ENCODE measurements at places on chromosomes 3 and 15.

DNA sequence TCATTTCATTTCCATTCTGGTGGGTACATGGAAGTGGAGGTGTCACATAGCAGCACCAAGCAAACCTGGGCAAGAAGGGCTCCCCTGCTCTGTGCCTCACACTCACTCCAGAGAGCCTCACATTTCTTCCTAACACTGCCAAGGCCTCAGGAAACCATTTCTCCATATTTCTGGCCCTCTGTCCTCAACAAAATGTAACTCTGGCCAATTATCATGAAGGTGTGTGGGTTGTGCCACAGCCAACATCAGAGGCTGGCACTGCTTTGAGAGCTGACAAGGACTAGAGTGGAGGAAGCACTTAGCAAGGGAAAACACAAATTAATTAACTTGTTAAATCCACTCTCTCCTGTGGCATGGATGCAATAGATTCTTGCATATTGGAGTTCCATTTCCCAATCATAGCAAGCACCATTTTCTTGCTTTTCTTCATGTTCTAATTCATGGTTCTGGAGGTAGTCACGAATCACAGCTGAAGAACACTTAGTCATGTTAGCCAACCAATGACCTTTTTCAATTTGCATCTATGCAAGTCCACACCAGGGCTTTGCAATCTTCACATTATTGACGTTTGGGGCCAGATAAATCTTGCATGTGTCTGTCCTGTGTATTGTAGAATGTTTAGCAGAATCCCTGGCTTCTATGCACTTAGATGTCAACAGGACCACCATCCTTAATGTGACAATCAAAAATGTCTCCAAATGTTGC is 241.1 kb downstream of the PLCL2 start:
- DNase-seq = no peak

DNA sequence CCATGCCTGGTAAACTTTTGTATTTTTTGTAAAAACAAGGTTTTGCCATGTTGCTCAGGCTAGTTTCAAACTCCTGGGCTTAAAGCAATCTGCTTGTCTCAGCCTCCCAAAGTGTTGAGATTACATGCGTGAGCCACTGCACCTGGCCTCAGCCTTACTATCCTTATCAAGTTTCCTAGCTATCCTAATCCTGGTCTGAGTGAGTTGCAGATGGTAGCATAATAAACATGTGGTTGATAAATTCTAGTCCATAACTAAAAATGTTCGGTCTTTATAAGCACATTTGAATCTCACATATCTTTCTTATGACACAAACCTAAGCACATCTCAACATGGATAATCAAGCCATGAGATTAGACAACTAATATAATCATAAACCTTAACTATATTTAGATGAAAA is 18.5 kb downstream of the NPHP3 start:
- no peak for DNase-seq

DNA sequence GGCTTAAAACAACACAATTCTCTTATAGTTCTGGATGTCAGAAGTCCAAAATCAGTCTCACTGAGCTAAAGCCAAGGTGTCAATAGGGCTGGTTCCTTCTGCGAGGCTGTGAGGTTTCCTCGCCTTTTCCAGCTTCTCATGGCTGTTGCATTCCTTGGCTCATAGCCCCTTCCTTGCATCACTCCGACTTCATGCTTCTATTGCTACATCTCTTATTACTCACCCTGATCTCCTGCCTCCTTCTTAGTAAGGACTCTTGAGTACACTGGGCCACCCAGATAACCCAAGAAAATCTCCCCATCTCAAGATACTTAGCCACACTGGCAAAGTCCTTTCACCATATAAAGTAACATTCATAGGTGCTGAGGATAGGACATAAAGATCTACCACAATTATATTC is 193.9 kb downstream of the ADAMTS17 start:
- no peak for DNase-seq

- no peak for DNase-seq
Observed at GRCh38 chr3:152581951-152582350, 253.0 kb upstream of the P2RY1 start.

DNA sequence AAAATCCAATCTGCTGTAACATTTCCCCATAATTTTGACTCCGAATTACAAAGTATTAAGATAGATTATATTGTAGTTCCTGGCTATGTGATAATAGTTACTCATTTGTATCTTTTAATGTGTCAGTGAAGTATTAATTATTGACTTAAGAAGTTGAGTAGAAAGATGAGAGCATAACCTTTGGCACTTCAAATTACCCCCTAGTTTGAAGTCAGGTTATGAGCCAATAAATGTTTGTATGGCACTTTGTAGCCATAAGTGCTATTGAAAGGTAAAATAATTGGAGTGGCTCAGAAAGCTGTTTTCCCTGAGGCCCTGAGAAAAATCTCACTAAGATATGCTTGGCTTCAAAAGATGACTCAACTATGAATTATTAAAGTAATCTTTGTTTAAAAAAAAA is 31.0 kb downstream of the IREB2 start:
- DNase-seq = no peak

DNA sequence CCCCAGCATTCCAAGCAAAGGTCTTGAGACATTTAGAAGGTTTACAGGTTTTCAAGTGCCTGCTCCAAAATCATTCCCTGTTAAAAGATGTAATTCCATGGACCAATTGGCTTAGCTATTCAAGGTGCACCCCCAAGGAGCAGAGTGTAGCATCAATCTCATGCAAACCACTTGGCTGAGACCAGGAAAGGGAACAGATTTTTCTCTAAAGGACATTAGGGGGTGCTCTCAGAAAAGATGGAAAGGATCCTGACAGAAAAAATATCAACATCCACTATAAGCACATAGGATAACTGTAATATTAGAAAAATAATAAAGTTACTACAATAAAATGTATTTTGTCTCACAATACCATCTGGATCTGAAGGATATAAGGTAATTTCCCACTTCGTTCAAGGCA is 328.0 kb upstream of the CDIN1 start:
- DNase-seq = no peak

GRCh38 chr3:100030346-100030745 is 84.0 kb downstream of the FILIP1L start:
- DNase-seq = no peak

DNA sequence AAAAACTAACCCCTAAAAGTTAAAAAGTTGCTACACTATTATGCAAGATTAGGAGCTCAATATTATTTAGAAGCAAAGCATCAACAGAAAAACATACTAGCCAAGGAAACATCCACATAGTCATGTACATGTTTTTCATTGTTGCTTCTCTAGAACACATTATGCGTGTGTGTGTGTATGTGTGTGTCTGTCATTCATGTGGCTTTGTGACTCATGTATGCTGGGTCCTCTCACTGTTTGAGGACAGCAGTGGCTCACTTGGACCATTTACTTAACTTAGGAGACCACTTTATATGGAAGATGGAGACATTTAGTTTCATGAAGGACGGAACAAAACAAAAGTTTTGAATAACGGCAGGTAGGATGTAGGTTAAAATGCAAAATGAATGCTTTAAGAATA is 219.4 kb upstream of the THBS1 start:
- no peak for DNase-seq

GRCh38 chr15:64970698-64971097 is 19.0 kb downstream of the SPG21 start:
- no peak for DNase-seq

- DNase-seq = no peak
Observed at GRCh38 chr3:125394406-125394805, 19.3 kb upstream of the ZNF148 start.

DNA sequence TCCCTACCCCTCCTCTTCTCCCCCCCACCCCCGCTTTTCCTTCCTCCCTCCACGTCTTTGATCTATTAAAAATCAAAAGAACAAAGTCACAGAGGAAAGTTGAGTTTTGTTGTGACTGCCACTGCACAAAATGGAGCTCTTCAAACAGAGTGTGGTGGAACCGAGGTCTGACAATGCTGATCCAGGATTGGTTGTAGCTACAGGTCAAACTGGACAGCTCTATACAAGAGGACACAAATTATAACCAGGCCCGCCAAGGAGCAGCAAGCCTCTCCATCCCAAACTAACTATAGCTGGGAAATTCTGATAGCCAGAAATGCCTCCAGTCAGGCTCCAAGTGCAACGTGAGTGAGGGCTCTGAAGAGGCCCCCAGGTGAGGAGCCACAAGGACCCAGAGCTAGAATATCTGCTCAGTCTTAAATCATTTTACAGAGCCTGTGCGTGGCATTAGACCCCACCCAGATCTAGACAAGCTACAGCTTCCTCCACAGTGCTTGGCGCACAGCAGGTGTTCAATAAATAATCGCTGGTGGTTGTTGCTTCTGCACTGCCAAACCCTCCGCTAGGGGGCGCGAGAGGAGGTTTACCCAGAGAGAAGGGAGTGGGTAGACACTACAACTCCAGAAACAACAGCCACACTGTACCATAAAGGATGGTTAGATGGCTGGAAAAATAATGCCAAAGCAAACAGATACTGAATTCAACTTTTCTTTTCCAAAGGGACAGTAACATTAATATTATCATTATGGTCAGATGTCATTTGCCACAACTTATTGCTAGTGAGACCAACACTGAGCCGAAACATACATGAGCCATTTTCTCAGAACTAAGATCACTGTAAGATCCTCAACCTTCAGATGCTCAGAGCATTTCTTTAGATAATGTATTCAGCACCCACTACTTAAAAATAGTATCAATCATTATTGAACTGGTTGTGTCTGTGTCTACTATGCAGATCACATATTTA is 44.6 kb downstream of the ZIC4 start:
- DNase-seq = no peak

DNA sequence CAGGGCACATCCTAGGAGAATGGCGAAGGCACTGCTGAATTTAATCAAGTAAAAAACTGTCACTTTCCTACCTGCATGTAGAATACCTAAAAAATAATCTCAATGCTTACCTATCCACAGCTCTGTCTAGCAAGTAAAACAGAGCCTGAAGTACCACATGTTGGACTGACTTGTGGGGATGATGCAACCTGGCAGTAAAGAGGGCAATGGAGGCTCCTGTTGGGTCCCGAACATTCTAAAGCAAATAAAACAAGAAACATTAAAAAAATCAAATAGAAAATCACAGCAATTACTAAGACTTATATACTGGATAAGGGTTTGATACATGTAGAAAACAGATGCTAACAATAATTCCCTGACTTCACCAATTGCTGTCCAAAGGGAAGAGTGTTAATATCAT is 56.1 kb downstream of the PTPN9 start:
- DNase-seq = no peak

GRCh38 chr3:110027446-110028080 is 690.2 kb upstream of the DPPA4 start:
- no peak for DNase-seq

GRCh38 chr3:188772886-188773285 is 398.9 kb upstream of the TPRG1 start:
- DNase-seq = no peak

GRCh38 chr3:71154846-71155245 is 428.7 kb downstream of the FOXP1 start:
- DNase-seq = no peak

DNA sequence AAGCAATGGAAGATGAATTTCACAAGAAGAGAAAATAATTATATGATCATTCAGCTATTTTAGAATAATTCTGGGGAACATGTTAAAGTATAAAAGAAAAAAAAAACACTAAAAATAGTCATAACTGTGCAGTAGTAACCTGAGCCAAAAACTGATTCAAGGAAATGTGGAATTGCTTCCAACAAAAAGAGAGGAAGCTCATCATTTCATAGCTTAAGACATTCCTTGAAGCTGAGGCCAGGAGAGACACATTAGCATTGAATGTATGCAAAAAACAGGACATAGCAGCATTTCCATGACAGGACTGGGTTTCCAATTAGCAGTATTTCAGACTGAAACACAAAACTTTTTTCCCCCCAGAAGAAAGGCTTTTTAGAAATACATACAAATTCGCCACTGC is 27.7 kb upstream of the LRRN1 start:
- DNase-seq = no peak

- DNase-seq = no peak
Observed at GRCh38 chr3:157786211-157786610, 283.0 kb upstream of the VEPH1 start.

DNA sequence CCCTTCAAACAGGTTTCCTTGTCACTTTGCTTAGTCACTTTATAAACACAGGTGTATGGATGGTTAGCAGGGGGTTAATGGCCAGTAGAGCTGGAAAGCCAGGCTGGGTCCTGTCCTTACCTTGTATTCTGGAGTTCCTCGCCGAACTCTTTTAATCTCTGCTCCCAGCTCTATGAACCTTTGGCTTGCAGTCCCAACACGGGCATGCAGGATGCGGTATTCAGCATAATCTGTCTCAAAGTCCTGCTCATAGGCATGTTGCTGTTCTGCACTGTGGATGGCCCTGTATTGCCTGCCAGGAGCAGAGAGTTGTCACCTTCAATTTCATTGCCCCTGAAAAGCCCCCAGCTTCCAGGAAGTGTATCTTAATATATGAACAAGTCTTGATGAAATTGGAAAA is 2.7 kb downstream of the ELL3 start:
- no peak for DNase-seq

- DNase-seq = no peak
Observed at GRCh38 chr3:66023738-66024385, 14.9 kb downstream of the MAGI1 start.

GRCh38 chr3:106440672-106441071 is 571.9 kb upstream of the CBLB start:
- no peak for DNase-seq

GRCh38 chr3:164095279-164095678 is 983.0 kb downstream of the SI start:
- DNase-seq = no peak

DNA sequence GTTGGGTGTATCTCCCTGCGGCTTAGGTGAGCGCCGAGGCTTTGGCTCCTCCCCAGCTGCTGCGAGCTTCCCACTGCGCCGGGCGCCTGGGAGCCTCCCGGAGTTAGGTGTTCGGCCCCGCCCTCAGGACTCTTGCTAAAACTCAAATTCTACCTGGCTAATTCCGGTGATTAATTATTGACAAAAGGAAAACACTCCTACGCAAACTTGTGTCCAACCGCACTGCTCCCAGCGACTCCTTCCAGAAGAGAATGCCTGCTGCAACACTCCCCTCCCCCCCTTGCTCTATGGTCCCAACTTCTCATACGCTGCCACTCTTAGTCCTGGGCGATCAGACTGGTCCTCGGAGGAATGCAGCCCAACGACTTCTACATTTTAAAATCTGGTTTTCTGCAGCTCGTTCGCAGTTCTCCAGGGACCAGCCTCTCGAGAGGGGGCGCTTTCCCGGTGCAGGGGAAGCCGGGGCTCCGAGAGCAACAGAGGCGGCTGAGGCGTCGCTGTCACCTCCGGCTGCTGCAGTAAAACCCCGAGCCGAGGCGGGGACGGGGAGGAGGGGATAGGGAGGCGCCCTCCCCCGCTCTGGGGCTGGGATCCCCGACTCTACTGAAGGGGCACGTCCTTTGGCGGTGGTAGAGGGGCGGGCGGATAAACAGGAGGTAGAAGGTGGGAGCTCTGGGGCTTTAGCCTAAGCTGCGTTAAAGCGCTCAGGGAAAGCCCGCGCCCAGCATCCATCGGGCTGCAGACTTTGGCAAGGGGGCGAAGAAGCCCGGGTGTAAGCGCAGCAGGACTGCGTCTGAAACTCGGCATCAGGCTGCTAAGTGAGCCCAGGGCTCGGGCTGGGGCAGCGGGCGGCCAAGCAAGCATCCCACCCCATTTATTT is at the start of gene SPTSSB:
Gene SPTSSB (minus strand): TSS at position 77 of the 880 bp plus-strand sequence. CDS start 25,194 bp downstream, outside the sequence.
- DNase-seq = peak; percentile 42
